Stimulated activated CD4-positive, alpha-beta T cell treated with anti-CD3 and anti-CD28 coated beads, Interleukin-2, amount 100 ng/mL, for 4 hours (primary cell): ENCODE measurements at places on chromosomes 3 and 15.

- DNase-seq = no peak
Measured at GRCh38 chr15:77557144-77557543, 75.6 kb downstream of the LINGO1 start.

DNA sequence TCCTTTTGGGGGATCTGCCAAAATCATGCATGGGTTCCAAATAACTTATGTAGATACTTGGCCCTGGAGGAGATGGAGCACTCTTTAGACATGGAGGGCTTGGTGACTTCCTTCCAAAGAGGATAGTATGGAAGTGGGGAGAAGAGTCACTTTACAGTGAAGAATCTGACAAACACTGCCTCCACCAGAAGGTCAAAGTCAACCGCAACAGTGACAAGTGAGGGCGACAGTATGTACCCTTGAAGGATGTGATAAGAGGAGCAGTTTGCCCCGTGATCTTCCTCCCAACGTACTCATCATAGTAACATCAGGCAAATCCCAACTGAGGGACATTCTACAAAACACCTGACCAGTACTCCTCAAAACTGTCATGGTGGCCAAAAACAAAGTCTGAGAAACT is 62.0 kb downstream of the LMCD1 start:
- DNase-seq = no peak

DNA sequence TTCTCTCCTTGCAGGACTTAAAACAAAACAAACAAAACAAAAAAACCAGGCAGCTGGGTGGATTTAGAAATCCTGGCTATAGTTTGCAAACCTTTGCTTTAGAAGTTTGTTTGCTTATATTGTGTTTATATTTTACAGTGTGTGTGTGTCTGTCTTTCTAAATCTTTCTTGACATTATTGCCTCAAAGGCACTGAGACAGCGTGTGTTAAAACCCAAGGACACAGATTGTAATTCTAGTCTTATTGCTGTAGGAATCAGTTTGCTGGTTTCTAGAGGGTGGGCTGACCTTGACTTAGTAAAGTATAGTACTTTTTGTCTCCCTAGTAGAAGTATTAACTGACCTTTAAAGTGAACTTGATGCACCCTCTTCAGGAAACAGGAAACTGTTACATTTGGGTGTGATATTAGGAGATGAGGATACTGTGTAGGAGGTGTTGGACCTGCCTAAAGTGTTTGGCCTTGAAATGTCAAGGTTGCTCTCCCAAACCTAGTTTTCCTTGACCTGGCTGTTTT is 71.0 kb downstream of the TCF12 start:
- DNase-seq = no peak

GRCh38 chr15:35019404-35020327 is 31.6 kb upstream of the ZNF770 start:
- no peak for DNase-seq

- no peak for DNase-seq
Measured at GRCh38 chr3:40211579-40211978, 97.9 kb upstream of the EIF1B start.

- no peak for DNase-seq
Measured at GRCh38 chr3:115062009-115062408, 85.1 kb downstream of the ZBTB20 start.

DNA sequence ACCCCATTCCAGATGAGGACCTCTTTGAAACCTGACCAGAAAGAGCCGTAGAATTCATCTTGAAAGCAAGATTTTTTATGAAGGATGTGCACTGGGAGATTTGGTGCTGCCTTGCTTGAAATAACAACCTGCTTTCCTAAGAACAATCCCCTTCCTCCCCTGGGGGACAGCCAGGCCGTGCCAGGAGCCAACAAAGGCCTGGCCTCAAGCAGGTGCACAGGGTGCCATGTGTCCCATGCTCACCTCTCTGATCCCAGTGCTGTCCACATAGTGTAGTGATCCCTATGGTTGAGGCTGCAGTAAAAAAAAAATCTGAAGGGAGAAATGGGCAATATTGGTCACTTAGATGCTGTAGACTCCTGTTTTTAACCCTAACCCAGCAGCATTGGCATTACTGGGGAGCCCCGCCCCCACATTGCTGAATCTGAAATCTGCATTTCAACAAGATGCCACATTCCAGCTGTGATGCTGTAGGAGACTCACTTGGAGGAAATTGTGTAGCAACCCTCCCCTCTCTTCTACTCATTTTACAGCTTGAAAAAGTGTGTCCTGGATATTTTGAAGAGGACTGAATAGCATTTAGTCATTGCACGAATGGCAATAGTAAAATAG is 171.2 kb downstream of the APBA2 start:
- no peak for DNase-seq

GRCh38 chr3:131370935-131371687 is 10.5 kb upstream of the NUDT16 start:
- no peak for DNase-seq

GRCh38 chr3:115680803-115681345 is 57.6 kb downstream of the GAP43 start:
- no peak for DNase-seq

DNA sequence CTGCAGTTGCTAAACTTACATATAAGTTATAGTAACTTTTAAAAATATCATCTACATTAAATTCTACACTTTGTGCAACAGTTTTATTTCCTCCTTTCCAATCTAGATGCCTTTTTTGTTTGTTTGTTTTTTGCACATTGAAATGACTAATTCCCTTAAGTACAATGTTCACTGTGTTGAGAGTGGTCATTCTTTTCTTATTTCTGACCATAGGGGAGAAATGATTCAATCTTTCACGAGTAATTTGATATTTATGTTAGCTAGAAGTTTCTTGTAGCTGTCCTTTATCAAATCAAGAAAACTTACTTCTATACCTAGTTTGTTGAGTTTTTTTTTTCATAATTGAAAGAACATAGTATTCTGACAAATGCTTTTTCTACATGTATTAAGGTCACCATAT is 85.0 kb upstream of the CBLB start:
- no peak for DNase-seq

DNA sequence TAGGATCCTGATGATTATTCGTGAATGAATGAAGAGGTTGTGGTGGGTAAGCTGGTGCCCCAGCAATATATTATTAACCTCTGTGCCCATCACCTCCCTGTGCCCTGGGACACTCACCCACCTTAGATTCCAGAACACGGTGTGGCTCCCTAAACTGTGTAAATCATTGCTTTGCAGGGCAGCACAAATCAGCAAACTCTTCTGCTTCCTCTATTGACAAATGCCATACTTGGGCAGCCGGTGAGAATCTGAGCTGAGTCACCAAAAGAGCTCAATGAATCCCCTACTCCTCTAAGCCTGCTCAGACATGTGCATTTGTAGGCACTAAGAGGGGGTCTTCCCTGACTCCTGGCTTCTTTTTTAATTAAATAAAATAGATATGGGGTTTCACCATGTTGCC is 15.7 kb downstream of the UQCC5 start:
- DNase-seq = no peak

- DNase-seq = no peak
Measured at GRCh38 chr3:21644268-21644667, 106.7 kb downstream of the ZNF385D start.

- no peak for DNase-seq
Measured at GRCh38 chr3:120753810-120754209, 11.3 kb downstream of the GTF2E1 start.

DNA sequence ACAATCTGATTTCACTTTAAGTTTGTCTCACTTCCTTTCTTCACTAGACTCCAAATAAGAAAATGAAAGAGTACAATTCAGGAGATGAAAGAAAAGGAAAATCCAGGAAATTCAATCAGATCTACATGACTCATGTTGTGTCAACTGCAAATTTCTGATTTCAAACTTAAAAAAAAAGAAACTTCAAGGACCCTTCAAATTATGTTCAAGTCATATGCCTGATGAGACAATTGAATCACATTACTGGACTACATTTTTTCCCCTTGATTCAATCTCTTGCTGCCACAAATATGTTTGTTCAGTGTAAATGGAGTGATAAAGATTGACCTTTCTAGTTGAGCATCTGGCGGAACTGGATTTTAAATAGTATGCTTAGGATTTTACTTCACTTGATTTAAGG is 37.4 kb downstream of the FRMD5 start:
- no peak for DNase-seq

GRCh38 chr3:70096376-70097066 is 97.0 kb downstream of the SAMMSON start:
- no peak for DNase-seq

- no peak for DNase-seq
Measured at GRCh38 chr3:192010490-192010889, 549.5 kb downstream of the PYDC2 start.

- no peak for DNase-seq
Measured at GRCh38 chr3:161556941-161557340, 60.3 kb downstream of the OTOL1 start.

DNA sequence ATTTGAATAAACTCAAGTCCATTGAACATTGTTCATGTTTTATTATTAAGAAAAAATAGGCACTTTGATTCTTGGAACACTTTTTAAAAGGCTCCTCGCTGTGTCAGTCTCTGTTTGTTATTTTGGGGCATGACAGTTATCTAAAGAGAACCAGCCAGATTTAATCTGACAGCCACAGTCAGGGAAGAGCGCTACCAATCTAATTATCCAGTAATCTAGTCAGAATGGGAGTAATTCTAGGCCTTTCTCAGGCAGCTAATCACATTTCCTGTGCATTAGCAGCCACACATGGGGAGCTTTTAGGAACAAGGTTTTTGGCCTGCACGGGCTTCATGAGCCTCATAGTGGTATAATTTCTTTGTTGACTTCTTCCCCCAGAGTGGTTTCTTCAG is 362.2 kb downstream of the RBMS3 start:
- DNase-seq = no peak

DNA sequence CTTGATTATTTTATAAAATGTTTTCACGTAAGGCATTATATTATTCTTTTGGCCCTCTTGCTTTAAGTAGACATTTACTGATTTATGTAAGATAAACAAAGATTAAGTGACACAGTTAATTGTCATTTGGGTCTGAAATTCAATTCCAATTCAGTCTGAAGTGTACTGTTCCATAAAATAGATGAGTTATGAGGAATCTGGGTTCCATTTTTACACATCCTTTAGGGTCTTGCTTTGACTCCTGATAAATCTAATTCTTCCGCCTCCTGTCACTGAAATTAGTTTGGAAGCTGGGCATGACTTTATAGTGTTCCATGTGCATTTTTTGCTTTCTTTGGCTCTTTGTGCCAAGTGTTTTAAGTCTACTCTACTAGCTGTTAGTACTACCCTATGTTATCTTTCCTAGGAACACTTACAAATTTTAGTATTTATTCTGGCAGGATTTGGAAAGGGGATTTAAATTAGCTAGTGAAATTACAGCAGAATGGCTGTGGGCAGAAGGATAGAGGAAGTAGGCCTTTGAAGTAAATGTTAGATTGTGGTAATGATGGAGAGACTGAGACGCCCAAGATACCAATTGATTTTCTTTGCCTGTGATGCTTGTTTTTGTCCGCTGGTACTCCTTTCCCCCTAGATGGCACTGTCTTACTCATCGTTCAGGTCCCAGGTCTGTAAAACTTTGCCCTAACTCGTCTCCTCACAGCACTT is 14.3 kb downstream of the ARL8B start:
- peak; percentile 14 for DNase-seq

DNA sequence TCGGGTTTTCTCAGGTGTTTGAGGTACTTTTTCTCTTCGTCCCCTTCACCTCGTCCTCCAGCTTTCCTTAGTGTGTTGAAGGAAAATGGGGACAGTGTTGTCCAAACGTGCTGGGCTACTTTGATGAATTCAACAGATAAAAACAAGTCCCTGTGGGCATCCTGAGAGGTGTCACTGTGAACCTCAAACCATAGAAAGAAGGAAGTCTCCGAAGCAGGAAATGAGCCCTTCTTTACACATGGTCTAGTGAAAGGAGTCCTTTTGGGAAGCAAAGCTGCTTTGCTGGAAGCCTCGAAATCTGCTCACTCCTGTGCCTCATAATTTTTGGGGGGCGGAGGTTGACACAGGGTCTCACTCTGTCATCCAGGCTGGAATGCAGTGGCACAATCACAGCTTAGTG is 10.6 kb downstream of the IL17RB start:
- DNase-seq = no peak

- no peak for DNase-seq
Measured at GRCh38 chr3:150216041-150216811, 191.9 kb upstream of the TSC22D2 start.

- peak; percentile 33 for DNase-seq
Measured at GRCh38 chr15:90142216-90143165, 40.2 kb upstream of the IDH2 start.

GRCh38 chr15:51883271-51883837 is 53.9 kb downstream of the TMOD3 start:
- no peak for DNase-seq

DNA sequence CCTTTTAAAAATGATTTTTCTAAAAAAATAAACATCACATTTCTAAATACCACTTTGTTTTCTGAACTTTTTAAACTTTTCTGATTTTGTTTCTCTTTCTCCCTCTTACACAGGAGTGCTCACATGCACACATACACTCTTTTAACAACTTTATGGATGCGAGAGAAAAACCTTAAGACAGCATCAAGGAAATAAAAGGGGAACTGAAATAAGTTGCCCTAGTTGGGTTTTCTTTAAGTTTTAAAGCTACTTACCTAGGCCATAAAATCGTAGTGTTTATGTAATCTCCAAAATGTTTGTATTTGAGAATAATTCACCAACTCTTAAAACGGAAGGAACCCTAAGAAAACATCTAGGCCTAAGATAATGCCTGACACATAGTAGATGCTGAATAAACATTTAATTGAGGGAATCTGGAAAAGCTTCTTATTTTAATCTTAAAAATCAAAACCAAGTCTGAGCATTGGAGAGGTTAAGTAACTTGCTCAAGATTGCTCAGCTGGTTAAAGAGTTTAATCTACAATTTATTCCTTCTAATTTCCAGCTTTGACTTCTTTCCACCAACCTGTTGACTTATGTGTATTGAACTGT is 1.2 kb upstream of the BBX start:
- DNase-seq = no peak

- no peak for DNase-seq
Measured at GRCh38 chr15:91936182-91936775, 82.8 kb downstream of the SLCO3A1 start.

GRCh38 chr15:90230071-90230494 is 3.7 kb downstream of the CIB1 start:
- no peak for DNase-seq

GRCh38 chr3:189821262-189821661 is 190.1 kb downstream of the TP63 start:
- DNase-seq = no peak
